ENCODE measurements at places on chromosomes 1 and 21.

GRCh38 chr1:24898152-24898908 is 31.7 kb downstream of the RUNX3 start:
- DNase-seq = peak; percentile 67

GRCh38 chr21:28324690-28325089 is 668.0 kb downstream of the LTN1 start:
- no peak for DNase-seq

GRCh38 chr1:96296991-96297390 is 424.6 kb upstream of the PTBP2 start:
- DNase-seq = no peak

DNA sequence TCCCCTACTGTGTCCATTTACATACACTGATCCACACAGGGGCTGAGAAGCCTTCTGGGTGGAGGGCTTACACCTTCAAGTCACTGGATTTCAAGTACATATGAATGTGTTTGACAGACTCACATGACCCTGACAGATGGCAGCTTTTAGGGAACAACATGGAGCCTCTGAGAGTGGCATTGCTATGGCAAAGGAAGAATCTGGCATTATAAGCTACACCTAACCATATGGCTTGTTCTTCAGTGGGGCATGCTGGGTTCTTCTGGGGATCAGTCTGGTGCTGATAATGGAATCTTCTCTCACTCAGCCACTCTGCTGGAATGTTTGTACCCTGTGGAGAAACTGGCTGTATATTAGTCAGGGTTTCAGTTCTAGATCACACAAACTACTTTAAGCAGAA is 68.5 kb upstream of the PDE4B start:
- no peak for DNase-seq

- DNase-seq = peak; percentile 29
Observed at GRCh38 chr1:177302357-177303044, 131.7 kb downstream of the BRINP2 start.

Data from eye (tissue), 1 donor.